ENCODE measurements at places on chromosomes 3 and 15. TPM values are rescaled to one million over a fixed set of nuclear protein-coding genes. Genes with fewer than 3 reads are reported as not detected.

Gene MAN2C1
- 104 TPM for total RNA-seq

Gene ISL2
- 5.2 TPM for total RNA-seq

Gene XYLB
- total RNA-seq: 6.9 TPM

Gene SLC12A8
- 1.6 TPM for total RNA-seq

Gene IDH3A
- 64.2 TPM for total RNA-seq

Gene TRAT1
- total RNA-seq: not detected

Gene UNC13C
- total RNA-seq: not detected

Gene SLCO2A1
- total RNA-seq: not detected

Gene DPPA2
- total RNA-seq: not detected

Gene ZPLD1
- total RNA-seq: 0.11 TPM

Gene TMEM212
- total RNA-seq: not detected

Gene PLXNA1
- total RNA-seq: 51.5 TPM

Gene EPB42
- not detected for total RNA-seq

Gene ACAN
- not detected for total RNA-seq

Gene GMPS
- 69.4 TPM for total RNA-seq

Gene MORC1
- total RNA-seq: not detected

Measured in HFFc6 (cell line).